Forelimb muscle (tissue), 1 donor: ENCODE measurements at places on chromosomes 4 and X. TPM values are rescaled to one million over a fixed set of nuclear protein-coding genes. Genes with fewer than 3 reads are reported as not detected.

Gene ARAF
- polyA plus RNA-seq, result 45.0 TPM

Gene VCX
- polyA plus RNA-seq, result not detected

Gene FAM200B
- polyA plus RNA-seq, result 27.5 TPM

Gene EPGN
- polyA plus RNA-seq, result 0.32 TPM

Gene PAGE5
- not detected for polyA plus RNA-seq

Gene PIR
- polyA plus RNA-seq, result 2.3 TPM

Gene WDR17
- 0.97 TPM for polyA plus RNA-seq

Gene SMPX
- 291 TPM for polyA plus RNA-seq

Gene CYBB
- polyA plus RNA-seq, result 17.6 TPM

Gene ALAS2
- polyA plus RNA-seq, result 29.3 TPM

Gene PABPC1L2B
- polyA plus RNA-seq, result not detected

Gene NSG1
- polyA plus RNA-seq, result 0.92 TPM

Gene SLC30A9
- polyA plus RNA-seq, result 56.1 TPM

Gene SNCA
- 26.5 TPM for polyA plus RNA-seq

Gene SGMS2
- 8.5 TPM for polyA plus RNA-seq

Gene DSPP
- polyA plus RNA-seq, result 0.04 TPM

Gene PAGE2B
- 0.29 TPM for polyA plus RNA-seq

Gene PARM1
- 53.1 TPM for polyA plus RNA-seq

Gene TBX22
- polyA plus RNA-seq, result 0.09 TPM
